ENCODE measurements at places on chromosomes 16 and 17.
A peak's percentile ranks its signal among the peaks of the same experiment; 100 is the strongest.

DNA sequence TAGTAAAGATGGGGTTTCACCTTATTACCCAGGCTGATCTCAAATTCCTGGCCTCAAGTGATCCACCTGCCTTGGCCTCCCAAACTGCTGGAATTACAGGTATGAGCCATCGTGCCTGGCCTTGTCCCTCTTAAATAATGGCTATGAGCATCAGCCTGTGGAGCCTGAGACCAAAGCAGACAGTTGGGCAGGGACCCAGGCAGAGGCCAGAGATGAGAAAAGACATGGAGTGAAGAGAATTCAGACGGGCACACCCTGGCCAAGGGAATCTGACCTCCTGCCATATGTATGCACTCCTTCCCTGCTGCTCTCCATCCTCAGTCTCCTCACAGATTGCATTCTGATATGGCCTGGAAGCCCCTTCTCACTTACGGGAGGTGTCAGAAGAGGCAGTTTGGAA lies 98.4 kb upstream of the DNAH9 start:
- no peak for DNase-seq

- no peak for DNase-seq
These were observed 3.6 kb upstream of the STAC2 start for GRCh38 chr17:39229274-39229913.

GRCh38 chr17:65079489-65079900 lies 23.0 kb upstream of the GNA13 start:
- peak; percentile 62 for DNase-seq

GRCh38 chr17:63458478-63458877 lies 12.4 kb upstream of the CYB561 start:
- DNase-seq: no peak

- no peak for DNase-seq
These were observed 282.8 kb downstream of the FTO start for GRCh38 chr16:53986793-53987192.

DNA sequence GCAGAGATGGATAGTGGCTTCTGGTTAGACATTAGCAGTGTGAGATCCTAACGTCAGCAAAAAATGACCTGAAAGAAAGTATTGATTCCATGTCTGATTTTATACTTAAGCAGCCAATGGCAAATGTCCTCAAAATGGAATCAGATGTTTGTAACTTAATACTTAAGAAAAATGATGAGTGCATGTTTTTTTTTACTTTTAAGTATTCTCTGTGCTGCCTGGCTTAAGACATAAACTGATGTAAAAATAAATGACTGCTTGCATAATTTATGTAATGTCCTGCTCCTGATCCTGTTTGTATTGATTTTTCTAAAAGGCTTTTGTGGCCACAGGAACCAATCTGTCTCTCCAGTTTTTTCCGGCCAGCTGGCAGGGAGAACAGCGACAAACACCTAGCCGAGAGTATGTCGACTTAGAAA lies 7.4 kb downstream of the CBFB start:
- DNase-seq: no peak

- DNase-seq: no peak
These were observed 3.1 kb downstream of the TPPP3 start for GRCh38 chr16:67389911-67390815.

GRCh38 chr16:78538919-78539318 lies 439.5 kb downstream of the WWOX start:
- no peak for DNase-seq

DNA sequence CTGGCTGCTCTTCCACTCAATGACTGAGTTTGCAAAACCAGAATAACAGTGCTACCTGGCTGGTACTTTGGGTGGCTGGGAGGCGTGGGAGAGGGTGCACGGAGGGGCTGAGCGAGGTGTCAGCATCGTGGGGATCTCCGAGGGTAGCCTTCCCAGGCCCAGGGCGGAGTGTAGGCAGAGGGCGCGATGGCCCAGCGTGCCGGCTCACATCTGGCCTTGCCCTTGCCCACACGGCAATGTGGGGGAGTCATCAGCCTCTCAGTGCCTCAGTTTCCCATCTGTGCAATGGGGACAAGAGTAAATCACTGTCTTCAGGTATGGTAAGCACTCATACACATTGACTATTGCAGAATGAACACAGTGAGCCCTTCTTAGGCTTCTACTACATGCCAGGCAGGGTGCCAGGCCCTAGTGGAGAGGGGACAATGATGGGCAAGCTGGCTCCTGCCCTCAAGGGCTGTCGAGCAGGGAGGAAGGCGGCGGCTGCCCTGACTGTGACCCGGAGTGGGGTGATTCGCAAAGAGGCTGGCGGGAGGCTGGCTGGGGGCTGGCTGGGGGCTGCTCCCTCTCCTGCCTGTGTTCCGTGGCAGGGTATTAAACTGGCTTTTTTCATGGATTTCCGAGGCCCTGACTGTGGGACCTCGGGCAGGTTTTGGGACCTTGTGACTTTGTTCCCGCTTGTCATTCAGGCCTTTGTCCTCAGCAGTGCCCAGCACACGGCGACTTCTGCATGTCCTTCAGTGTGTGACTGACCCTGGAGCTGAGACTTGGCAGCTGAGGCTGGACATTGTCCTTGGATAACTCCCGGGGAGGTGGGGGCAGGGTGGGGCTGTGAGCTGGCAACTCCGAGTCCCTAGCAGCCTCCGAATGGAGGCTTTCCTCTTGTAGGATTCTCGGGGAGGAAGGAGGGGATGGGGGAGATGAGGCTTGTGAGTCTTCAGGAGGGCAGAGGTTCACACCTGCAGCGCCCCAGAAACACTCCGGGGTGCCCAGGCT lies 243.1 kb downstream of the SEC14L1 start:
- no peak for DNase-seq

- no peak for DNase-seq
These were observed 48.3 kb downstream of the WDR45B start for GRCh38 chr17:82599674-82600661.

DNA sequence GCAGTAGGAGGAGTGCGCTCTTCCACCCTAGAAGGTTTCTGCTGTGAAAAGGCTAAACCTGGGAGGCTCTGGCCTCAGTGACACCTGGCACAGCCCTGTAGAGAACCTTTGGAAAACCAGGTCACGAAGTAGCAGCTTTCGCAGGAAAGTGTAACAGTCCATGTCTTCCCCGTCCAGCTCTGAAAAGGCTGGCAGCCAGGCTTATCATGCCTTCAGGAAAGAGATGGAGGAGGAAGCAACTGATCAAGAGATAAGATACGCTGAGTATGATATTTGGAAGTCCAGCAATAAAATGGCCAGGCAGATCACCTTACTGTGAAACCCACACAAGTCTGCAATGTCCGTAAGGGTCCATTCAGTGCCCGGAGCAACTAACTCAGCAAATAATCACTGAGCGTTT lies 22.3 kb downstream of the TUBD1 start:
- DNase-seq: no peak

GRCh38 chr16:85449885-85450245 lies 163.3 kb upstream of the GSE1 start:
- DNase-seq: no peak

DNA sequence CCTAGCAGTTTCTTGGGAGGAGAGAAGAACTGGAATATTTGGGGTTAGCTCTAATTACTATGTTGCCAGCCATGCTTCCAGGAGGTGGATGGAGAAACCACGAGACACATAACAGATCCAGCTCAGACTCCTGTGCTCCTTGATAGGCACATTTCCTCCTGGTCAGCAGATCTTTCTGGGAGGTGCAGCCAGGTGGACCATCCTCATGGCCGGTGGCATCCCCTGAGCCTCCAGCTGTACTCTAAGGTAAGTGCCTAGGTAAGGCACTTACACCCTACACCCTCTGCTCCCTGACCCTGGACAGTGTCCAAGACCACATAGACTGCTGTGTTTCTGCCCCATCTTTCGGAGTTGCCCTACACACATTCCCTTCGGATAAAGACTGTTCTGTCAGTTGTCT lies 27.1 kb upstream of the N4BP1 start:
- DNase-seq: no peak

DNA sequence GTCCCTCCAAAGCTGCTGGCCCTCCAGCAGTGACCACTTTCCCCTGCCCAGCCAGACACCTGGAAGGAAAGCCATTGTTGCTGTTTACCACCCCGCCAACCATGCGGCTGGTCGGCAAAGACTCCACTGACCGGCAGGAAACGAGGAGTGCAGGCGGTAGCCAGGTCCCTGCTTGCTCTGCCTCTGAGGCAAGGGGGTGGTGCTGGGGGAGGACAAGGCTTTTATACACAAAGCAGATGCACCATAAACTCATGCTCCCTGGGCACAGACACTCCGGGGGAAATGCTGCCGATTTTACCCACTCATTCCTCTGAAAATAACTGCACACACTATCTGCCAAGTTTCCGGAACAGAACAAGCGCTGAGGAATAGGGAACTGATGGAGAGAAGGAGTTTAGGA lies 62.8 kb upstream of the GRIN2A start:
- no peak for DNase-seq

GRCh38 chr16:22117609-22118008 lies 25.3 kb downstream of the VWA3A start:
- DNase-seq: no peak

DNA sequence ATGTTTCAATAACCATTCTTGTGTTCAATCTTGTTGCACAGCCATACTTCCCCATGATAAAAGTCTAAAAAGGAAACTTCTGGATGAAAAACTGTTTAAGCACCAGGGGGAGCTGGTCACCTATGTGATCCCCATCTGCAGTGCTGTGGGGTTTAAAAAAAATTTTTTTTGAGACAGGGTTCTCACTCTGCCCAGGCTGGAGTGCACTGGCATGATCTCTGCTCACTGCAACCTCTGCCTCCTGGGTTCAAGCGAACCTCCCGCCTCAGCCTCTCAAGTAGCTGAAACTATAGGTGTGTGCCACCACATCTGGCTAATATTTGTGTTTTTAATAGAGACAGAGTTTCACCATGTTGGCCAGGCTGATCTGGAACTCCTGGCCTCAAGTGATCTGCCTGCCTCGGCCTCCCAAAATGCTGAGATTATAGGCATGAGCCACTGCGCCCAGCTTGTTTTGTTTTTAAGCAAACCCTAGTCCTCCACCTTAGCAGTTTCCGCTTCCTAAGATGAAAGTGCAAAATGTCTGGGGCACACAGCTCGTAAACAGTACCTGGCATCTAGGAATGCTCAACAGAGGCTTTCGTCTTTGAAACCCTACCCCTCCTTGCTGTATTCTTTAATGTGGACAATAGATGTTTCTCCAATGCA lies 25.4 kb downstream of the DNAJA2 start:
- peak; percentile 72 for DNase-seq

GRCh38 chr16:17301593-17302135 lies 169.1 kb downstream of the XYLT1 start:
- no peak for DNase-seq

DNA sequence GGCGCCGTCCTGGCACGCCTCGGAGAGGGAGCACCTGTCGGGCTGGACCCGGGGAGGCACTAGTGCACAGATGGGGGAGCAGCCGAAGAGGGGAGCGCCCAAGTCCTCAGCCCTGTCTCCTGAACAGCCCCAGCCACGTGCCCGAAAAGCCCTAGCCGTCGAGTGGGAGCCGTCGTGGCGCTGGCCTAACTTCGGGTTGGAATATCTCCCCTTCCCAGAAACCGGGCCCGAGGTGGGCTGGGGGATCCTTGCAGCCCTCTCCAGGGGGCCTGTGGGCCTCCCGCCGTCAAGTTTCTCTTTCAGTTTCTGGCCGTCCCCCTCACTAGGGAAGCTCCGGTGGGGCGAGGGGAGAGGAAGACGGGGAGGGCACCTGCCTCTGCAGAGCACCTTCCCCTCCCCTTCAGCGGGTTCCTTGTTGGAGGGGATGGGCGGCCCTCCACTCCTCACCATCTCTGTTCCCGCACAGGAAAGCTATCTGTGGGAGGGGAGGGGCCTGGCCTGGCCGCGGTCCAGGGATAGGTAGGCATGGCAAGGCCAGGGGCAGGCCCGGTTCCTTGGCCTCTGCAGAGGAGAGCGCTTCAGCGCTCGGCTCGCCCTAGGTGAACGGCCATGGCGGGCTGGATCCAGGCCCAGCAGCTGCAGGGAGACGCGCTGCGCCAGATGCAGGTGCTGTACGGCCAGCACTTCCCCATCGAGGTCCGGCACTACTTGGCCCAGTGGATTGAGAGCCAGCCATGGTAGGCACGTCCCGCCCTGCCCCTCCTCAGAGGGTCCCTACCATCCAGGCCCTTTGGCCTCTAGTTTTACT lies 709 bp downstream of the STAT5A start:
- peak; percentile 62 for DNase-seq

DNA sequence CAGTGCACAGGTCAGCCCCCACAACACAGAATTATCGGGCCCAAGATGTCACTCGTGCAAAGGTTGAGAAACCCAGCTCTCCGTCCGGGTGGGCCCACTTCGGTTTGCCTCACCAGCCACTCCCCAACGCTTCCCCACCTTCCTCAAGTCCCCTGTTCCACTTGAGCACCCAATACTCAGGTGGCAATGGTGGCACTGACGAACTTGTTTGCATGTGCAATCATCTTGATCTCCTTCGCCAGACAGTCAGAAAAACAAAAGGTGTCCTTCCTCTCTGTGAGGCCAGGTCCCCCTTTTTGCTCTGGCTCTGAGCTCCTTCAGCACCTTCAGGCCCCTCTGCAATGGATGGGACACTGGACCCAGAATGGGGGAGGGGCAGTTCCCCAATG lies 3.7 kb downstream of the GGA2 start:
- DNase-seq: no peak

DNA sequence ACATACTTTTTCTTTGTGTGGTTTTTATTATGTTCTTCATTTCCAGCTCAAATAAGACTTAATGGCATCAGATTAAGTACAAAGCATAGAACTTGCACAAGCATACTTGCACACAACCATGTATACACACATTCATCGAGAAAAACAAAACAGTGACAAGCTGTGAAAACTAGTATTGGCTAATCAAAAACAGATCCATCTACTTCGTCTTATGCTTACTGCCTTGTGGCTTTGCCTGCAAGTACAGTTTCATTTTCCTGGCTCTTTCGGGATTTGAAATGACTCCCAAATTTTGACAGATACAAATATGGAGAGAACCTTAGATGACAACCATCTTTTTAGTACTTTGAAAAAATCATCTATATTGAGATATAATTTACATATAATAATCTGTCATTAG lies 338.3 kb downstream of the BCAS3 start:
- DNase-seq: no peak

- DNase-seq: no peak
These were observed 9.6 kb downstream of the ABCA10 start for GRCh38 chr17:69218986-69219385.

DNA sequence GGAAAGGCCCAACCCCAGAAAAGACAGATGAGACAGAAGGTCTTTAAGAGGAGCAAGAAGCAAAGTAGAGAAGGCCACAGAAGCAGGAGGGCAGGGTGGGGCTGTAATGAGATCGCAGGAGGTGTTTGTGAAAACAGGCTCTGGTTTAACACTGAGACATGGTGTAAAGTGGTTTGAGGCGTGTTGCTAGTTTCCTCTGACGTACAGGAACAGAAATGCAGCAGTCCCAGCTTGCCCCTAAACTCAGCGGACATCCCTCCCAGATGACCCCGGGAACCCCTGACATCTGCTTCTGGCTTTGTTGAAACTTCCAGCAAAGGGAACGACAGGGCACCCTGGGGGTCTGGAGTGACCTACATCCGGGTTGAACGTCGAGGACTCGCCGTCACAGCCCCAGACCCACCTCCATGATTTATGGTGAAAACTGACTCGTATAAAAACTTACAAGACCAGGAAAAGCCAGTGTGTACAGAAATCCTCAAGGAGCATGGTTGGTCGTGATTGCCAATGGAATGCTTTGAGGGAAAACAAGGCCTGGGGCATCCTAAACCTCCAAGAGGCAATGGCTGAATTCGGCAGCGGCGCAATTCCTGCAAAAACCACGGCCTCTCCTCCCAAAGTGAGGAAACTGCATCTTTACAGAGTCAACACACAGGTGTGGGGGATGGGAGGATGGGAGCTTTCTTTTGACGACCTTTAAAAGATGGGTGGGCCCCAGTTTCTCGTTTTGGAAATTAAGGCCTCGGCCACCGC lies 25.8 kb downstream of the LITAF start:
- peak; percentile 59 for DNase-seq

- peak; percentile 65 for DNase-seq
These were observed 35.5 kb upstream of the ZC3H18 start for GRCh38 chr16:88534638-88535190.
